HT-29 (cell line): ENCODE measurements at places on chromosomes 1 and 21. TPM values are rescaled to one million over a fixed set of nuclear protein-coding genes. Genes with fewer than 3 reads are reported as not detected.

DNA sequence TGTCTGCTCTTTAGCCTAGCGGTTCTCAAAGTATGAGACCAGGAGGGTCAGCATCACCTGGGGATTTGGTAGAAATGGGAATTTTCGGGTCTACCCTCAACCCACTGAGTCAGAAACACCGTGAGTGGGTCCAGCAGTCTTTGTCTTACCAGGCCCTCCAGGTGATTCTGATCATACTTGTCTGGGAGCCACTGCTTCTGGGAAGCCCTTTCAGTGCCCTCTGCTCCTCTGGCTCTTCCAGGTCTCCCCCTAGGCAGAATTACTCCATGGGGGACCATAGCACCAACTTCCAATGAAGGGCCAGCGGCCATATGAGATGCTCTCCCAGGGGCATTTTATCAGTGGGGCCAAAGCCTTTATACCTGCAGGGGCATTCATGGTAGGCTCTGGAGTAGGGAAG is 81.0 kb upstream of the ETV3 start:
- no peak for DNase-seq

GRCh38 chr1:67126974-67127373 is 7.8 kb downstream of the C1orf141 start:
- no peak for DNase-seq

DNA sequence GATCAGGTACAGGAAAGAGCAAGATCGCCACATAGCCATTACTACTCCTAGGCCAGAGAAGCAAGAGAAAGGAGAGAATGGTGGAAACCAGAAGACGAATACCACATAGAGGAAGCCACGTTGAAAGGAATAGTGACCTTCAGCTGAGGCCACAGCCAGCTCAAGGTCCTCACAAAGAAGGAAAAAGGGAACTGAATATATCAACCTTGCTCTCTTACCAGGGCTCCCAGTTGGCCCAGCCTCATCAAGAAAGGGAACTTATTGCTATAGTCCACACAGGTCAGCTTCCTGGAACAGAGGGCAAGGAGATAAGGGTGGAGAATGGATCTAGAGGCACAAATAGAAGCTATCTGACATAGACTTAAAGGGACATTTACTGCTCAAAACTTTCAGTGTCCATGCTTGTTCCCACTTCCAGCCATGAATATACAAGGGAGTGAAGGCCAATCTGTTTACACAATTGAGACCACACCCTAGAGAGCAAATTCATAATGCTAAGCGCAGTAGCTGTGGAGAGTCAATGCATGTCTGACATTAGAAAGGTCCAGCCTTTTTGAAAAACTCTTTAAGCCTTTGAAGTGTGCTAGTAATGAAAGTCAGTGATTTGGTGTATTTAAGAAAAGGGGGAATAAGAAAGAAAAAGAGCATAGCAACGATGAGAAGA is 120.7 kb upstream of the ZC3H11B start:
- no peak for DNase-seq

DNA sequence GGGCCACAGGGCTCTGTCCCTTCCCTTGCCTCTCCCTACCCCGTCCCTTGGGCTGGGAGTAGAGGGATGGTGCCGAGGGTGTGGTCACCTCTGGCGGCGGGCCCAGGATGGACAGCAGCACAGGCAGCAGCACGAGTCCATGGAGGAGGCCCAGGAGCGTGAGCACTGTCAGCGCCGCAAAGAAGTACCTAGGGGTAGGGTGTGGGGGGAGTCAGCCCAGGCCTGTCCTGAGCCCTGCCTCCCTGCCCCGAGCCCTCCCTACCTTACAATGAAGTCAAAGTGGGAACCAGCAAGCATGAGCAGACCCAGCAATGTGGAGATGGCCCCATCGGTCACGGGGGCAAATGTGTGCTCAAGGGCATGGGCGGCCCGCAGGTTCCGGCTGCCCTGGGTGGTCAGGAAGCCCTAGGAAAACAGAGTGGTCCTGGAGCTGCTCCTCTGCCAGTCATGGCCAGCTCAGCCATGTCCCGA is 14.7 kb downstream of the BTBD19 start:
- DNase-seq: no peak

DNA sequence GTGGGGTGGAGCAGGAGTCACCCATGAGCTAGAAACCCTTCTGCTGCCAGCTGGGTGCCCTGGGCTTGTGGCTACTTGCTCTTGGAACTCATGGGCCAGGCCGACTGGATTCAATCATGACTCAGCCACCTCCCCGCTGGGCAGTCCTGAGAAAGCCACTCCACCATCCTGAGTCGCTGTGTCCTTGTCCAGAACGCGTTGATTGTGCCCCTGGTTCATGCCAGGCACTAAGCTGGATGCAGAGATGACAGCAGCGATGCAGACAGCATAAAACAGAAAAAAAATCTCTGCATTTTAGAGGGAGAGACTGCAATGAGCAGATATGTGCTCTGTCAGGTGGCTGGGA is 10.6 kb downstream of the PADI1 start:
- no peak for DNase-seq

DNA sequence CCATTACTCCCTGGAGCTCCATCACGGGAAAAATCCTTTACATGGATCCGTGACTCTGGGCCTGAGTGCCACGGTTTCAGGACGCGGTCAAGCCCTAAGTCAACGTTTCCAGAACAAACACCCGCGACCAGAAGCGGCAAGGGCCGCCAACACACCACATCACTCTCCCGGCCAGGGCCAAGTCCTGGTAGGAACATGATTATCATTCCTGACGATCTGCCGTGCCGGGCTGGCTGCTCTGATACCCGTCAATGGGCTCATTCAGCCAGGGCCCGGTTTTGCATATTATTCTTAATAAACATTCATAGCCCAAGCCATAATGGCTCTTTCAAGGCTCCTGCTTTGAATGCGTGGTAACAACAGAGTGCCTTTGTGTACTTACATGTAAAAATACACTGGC is 44.6 kb upstream of the SIM2 start:
- no peak for DNase-seq

PLXNA2 gene
- total RNA-seq: 21.1 and 25.5 TPM in 2 replicates

CRYBG2 gene
- 32.7 and 49.4 TPM in 2 replicates for total RNA-seq

TMPRSS15 gene
- not detected in 2 replicates for total RNA-seq

OR2M3 gene
- not detected in 2 replicates for total RNA-seq

EPHX1 gene
- total RNA-seq: 54.2 and 64.2 TPM in 2 replicates

LCE1E gene
- total RNA-seq: 3.0 and 5.2 TPM in 2 replicates
